ENCODE measurements at places on chromosomes 7 and 10. TPM values are rescaled to one million over a fixed set of nuclear protein-coding genes. Genes with fewer than 3 reads are reported as not detected.

ABCB1 gene
- 1.3 TPM for total RNA-seq

- peak; percentile 79 for DNase-seq
Observed at GRCh38 chr7:73973091-73973490, 54.9 kb upstream of the ELN start.

GRCh38 chr10:12705943-12706342 lies 295.6 kb downstream of the CCDC3 start:
- DNase-seq, result no peak

- DNase-seq, result no peak
Observed at GRCh38 chr10:78402591-78402990, 368.9 kb downstream of the RPS24 start.

DNA sequence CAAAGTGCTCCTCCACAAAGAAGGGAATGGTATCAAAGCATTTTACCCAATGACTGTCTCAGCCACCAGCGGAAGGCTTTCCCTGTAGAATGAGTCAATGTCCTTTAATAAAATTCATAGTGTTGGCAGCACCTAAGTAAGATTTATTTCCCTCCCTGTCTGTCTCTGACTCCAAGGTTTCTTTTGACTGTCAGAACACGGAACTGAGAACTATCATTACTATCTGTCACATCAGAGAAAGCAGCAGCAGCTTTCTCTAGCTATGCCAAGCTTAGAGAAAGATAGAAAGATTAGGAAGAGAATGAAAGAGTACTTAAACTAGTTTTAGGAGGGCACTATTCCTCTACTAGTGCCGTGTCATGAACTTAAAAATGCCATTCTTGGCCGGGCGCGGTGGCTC lies 400.1 kb downstream of the SORCS1 start:
- DNase-seq, result no peak

- DNase-seq, result no peak
Observed at GRCh38 chr7:73812996-73813395, 17.8 kb upstream of the CLDN4 start.

DNA sequence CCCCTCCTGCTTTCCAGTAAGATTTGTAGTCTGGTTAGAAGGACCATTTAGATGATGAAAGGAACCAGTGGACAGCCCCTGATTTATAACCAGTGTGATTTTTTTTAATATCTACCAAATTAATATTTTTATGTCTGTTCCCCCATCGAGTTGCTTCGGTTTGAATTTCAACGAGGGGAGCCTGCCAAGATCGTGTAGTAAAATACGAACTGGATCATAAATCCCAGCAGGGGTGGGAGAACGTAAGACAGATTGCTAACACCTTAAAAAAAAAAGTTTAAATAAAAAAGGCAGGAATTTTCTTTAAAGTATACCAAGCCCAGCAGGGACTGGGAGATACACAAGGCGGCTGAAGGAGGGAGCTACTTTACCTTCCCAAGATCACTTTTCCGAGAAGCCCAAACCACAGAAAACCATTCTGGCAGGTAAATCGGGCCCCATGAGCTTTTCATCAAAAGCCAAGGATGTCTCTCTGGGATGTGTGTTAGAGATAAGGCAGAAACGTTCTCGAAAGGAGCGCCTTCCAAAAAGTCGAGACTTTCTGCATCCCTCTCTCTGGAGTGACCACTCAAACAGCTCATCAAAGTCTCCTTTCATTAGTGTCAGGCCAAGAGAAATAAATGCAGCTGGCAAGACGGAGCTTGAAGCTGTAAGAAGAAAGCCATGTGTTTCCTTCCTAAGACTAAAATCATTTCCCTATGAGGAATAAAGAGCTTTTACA lies 270.5 kb upstream of the NFE2L3 start:
- no peak for DNase-seq

GRCh38 chr10:117460846-117461765 lies 81.4 kb upstream of the EMX2 start:
- no peak for DNase-seq

TFPI2 gene
- 4.9 TPM for total RNA-seq

FFAR4 gene
- total RNA-seq, result 0.14 TPM

DNA sequence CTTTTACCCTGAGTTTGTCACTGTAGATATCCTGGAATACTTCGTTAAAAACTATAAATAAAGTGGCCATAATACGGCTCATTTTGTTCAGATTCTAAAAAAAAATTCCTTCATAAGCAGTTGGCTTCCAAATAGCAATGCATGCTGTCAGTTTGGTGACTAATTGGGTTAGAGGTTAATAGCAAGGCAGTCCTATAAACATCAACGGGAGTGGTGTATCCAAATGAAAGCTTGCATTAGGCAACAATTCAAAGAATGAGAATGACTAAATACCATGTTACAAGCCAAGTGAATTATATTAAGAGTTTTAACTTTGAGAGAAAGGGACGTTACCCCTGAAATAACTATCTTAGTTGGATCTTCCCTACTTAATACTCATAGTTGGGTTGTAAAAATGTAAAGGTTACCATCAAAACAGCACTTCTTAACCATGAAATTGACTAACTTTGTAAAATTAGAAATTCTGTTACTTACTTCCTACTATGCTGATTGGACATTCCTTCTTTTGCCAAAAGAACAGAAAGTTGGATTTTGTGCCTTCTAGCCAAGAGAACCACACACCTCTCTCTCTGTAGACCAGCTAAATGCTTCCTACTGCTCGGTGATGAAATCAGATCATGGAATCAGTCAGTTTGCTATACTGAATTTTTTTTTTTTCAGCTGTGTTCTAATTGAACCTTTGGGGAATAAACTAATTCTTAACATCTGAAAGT lies 98.0 kb downstream of the KAT6B start:
- DNase-seq, result no peak

- no peak for DNase-seq
Observed at GRCh38 chr7:111098926-111099250, 8.0 kb downstream of the LRRN3 start.

VIPR2 gene
- 5.0 TPM for total RNA-seq

DNA sequence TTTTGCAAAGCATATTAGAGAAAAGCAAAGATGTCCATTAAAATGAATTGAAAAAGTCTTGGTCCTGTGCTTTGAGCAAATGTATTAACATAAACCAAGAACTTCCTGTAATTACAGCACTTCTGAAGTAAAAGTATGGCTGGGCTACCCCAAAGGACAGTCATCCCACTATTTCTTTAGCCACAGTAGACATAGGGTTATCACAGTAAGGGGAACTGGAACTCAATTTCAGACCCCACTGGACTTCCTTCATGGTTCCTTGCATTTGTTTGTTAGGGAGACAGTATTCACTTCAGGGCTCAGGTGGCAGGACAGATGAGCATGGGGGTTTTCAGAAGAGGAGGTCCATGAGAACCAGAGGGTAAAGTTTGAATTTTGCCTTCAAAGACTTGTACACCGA lies 203.1 kb upstream of the PDE1C start:
- no peak for DNase-seq

GRCh38 chr10:103709341-103709920 lies 145.9 kb downstream of the SH3PXD2A start:
- no peak for DNase-seq

DNA sequence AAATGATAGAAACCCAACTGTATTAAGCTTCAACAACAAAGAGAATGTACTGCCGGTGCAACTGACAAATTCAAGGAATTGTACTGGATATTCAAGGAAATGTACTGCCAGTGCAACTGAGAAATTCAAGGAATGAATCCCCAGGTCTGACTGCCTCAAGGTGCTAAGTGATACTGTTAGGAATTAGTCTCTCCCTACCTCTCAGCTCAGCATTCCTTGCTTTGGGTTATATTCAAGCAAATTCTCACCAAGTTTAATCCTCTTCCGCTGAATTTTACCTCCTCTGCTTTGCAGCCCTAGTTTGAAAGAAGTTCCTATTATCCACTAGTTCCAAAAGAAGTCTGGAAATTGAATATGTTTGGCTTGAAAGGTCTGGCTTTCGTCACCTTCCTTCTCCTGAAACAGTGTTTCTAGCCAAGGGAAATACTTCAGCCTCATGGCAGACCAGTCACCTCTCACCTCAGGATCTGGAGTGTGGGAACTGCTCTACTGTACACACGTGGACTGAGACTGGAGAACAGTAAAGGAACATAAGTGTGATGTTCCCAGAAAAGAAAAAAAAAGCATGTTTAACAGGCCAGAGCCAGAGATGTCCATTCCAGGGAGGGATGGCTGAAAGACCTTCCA lies 60.4 kb downstream of the SORCS1 start:
- no peak for DNase-seq

CALY gene
- not detected for total RNA-seq

DNA sequence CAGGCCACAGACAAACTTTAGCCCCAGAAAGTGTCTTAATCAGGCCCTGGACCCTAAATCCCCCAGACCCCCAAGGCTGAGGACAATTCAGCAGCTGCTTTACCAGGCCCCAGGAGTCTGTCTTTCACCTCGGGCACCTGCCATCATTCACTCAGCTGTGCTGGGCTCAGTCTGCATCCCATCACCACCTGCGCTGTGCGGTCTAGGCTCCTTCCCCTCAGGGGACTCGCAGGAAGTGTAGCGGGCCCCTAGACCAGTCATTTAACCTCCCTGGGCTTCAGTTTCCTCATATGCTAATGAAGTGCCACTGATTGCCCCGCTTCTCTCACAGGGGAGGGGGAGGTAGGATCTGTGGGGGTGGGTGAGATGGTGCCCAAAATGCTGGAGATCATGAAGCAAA lies 76.4 kb upstream of the ZMIZ1 start:
- DNase-seq, result no peak

MLXIPL gene
- total RNA-seq, result 14.0 TPM

GRCh38 chr10:66958466-66958865 lies 32.6 kb downstream of the LRRTM3 start:
- DNase-seq, result no peak

DNA sequence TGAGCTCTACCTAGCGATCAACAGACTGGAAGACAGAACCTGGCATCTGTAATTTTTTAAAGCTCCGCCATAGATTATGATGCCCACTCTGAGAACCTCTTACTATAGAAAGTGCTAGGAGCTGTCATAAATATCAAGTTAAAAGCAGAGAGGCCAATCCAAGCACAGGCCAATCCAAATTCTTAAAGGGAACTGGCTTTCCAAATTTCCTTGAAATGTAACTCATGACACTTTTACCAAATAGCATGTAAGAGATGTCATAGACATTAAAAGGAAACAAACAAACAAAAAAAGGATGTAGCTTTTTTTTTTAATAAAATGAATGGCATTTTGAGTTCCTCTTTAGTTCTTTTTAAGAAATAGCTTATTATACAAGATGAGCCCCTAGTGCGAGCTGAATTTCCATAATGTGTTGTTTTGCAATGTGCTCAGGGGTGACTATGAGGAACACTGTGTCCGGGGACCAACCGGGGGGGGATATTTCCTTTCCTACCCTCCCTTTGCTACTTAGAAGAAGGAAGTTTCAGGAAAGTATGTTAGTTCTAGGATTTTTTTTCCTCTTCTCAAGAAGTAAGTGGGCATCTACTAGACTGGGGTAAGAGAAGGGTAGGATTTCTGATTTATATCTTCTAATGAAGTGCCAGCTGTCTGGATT lies 23.7 kb upstream of the MRC1 start:
- DNase-seq, result no peak

FGL2 gene
- total RNA-seq, result 31.9 TPM

- DNase-seq, result peak; percentile 99
Observed at GRCh38 chr10:103396067-103396788, at the start of the genes ATP5MK and PDCD11. Gene ATP5MK (minus strand): TSS chr10:103396475. CDS start chr10:103392457, 4,018 bp downstream. Gene PDCD11 (plus strand): TSS chr10:103396626. CDS start chr10:103398427, 1,801 bp downstream.

DNA sequence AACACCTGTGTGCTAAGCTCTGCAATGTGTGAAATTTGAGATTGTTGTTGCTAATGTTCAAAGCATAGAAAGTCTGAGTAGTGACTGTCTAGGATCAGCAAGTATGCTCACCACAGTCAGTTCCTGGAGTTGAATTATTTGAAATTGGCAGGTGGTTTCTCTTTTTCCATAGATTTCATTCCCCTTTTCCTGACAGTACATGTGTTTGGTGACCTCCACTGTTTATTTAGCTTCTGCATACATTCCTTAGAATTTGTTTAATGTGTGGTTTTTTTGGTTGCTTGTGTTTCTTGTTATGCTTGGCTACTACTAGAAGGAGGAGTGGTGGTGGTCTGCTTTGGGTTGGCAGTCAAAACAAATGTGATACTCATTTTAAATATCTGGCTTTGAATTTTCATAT lies 52.3 kb downstream of the FOXP2 start:
- DNase-seq, result no peak

CREB3L2 gene
- total RNA-seq, result 106 TPM

- DNase-seq, result no peak
Observed at GRCh38 chr10:7046615-7047014, 364.2 kb downstream of the SFMBT2 start.

GRCh38 chr10:129328546-129328945 lies 138.5 kb upstream of the MGMT start:
- DNase-seq, result no peak

GRCh38 chr7:128398841-128399135 lies 11.0 kb downstream of the IMPDH1 start:
- no peak for DNase-seq

PRKG1 gene
- total RNA-seq, result 94.5 TPM

- no peak for DNase-seq
Observed at GRCh38 chr10:46329690-46330016, 42.9 kb downstream of the ANTXRL start.

DNA sequence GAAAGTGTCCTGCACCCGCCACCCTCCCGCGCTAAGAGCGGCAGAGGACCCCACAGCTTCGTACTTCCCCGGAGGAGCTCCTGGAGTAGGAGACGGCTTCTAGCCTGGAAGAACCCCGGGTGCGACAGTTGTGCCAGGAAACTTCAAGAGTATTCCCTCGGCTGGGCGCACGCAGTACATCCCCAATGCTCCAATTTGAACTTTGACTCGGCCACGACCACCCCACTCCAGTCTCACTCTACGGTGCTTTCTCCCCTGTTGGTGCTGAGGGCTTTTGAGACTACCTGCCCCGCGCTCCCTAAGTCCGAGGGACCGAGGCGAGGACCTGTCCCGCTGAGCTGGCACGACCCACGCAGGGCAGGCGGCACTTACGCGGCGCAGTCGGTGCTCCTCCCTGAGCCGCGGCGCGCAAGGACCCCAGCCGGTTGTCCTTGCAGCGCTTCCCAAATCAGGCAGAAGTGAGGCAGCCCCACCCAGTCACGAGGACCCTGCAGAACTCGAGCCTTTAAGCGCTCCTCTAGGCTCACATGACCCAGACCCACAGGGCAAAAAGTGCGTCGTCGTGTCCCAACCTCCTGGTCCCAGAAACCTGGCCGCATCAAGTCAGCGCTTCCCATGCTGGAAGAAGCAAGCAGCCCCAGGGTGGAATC lies at the start of gene CPVL:
CPVL (minus strand) TSS at position 481 of the 650 bp plus-strand sequence. CDS start 25,476 bp downstream, outside the sequence.
- DNase-seq, result peak; percentile 89

SUN3 gene
- total RNA-seq, result not detected

DNA sequence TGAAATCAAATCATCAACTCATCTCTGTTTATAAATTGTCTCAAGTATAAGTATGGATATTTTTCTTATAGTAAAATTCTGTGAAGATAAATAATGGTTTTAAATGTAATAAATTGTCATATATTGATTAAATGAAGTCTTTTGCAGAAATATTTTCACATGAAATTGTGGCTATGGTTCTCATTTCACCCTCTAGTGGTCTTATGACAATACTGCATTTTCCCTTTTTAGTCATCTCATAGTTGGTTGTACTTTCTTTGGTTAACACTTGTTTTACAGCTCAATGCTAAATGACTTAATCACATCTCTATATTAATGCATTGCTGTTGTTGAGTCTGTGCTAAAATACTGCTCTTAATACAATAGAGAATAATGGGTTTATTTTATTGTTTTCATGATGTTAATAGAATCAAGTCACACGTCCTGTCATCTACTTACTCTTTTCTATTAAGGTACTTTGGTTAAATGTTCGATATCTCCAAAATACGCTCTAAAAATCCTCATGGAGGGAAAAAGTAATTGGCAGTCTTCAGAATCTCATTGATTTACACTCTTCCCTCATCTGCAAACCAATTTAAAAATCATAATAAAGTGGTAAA lies 38.0 kb upstream of the CACNA2D1 start:
- DNase-seq, result no peak

- no peak for DNase-seq
Observed at GRCh38 chr7:2662273-2663120, 25.5 kb upstream of the AMZ1 start.

ANKRD30A gene
- not detected for total RNA-seq

All from posterior vena cava (tissue), 2 donors.